ENCODE measurements at places on chromosomes 1 and 21.

GRCh38 chr1:234898455-234899033 lies 230.1 kb downstream of the TOMM20 start:
- no peak for DNase-seq

GRCh38 chr1:105632342-105633196 lies 1423.9 kb upstream of the PRMT6 start:
- no peak for DNase-seq

DNA sequence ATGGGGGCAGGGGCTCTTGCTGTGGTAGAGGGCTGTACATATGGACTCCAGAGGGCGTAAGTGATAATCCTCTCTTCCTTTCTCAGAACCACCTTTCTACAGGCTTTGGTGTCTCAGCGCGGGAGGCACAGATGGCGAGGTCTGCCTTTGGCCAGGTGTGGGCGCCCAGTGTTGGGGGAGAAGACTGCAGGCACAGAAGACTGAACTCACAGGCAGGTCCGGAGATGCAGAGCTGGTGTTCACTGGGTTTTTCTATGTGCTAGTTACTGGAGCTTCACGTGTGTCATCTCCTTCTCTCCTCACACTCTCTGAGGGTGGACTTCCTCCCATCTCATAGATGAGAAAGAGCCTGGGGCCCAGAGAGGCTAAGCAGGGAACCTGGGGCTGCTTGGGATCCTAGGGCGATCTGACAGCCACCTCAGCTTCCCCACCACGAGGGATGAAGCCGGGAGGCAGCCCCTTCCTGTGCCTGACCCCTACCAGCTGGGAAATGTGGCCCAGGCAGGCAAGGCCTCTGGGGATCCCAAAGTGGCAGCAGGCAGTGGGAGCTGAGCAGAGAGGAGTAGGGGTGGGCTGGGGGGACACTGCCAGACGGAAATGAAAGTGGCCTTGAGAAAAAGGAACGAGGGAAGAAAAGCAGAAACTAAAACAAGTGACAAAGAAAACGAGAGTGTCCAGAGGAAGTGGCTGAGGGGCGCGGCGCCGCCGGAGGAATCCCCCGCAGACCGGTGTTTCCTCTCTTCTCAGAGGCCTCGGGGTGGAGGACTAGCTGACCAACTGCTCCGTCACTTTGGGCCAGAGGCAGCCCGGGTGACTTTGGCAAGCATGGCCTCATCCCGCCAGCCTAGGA lies 191.6 kb downstream of the HIVEP3 start:
- DNase-seq, result no peak

GRCh38 chr1:186519982-186520381 lies 59.1 kb upstream of the PDC start:
- no peak for DNase-seq

DNA sequence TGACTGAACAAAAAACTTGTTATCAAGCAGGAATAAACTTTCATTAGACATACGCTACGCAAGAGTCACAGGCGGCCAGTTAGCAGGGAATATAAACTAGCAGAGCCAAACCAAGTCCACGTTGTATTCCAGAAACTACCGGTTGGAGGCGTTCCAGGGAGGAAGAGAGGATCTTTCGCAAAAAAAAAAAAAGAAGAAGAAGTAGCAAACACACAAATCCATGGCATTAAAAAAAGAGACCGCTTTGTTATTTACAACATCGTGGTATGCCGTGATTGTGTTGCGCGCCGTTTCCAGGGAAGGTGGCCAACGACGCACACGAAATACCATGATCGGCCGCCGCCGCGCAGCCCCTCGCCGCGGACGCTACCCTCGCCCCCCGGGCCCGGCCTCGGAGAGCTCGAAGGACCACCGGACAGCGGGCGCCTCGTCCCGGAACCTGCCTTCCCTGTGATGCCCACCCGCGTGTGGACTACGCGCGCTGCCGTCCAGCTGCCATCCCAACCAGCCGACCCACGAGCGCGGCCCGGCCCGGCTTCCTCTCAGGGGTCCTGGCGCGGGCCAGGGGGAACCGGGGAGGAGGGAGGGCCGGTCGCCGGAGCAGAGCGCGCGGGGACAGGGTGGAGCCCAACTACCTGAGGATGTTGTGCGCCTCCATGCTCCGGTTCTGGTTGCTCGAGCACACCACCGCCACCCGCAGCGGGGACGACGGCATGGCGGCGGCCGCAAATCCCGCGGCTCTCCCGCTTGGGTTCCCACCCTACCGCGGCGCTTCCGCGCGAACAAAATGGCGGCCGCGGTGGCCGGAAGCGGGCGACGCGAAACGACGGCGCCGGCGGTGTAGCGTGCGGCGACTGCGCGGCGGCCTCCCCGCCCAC lies 581 bp downstream of the SSU72 start:
- peak; percentile 34 for DNase-seq

GRCh38 chr1:108953452-108953851 lies 9.8 kb downstream of the CLCC1 start:
- no peak for DNase-seq

GRCh38 chr1:178150610-178151009 lies 56.7 kb downstream of the RASAL2 start:
- DNase-seq, result no peak

- no peak for DNase-seq
Observed at GRCh38 chr1:183685112-183685713, 32.1 kb upstream of the APOBEC4 start.

DNA sequence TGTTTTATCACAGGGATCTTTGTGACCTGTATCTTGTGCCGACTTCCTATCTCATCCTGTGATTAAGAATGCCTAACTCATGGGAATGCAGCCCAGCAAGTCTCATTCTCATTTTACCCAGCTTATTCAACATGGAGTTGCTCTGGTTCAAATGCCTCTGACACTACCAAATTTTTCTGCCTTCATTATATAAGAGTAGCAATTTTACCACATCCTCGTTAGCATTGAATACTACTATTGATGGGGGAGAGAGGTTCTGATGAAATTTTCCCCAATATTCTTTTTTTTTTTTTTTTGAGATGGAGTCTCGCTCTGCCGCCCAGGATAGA lies 44.5 kb upstream of the PPIH start:
- no peak for DNase-seq

DNA sequence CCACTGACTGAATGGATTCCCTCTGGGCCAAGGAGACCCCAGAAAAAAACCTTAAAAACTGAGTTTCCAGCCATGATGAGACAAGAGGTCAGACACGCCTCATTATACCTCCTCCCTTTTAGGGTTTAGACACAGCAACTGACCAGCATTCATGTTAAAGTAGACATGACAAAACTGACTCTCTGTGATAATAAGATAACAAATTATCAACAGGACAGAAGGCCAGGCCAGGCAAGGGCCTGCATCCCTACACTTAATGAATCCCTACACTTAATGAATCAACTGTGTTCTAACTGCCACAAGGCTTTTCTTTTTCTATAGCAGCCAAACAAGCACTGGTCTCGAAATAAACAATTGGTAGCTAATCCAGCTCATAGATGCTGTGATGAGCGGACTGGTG lies 33.3 kb upstream of the FAM89A start:
- DNase-seq, result no peak
